ENCODE measurements at places on chromosomes 2 and 18.

- no peak for DNase-seq
Observed at GRCh38 chr2:68762665-68763064, 28.1 kb downstream of the ARHGAP25 start.

GRCh38 chr2:221485503-221485870 is 86.6 kb downstream of the EPHA4 start:
- DNase-seq, result no peak

GRCh38 chr2:202588647-202589581 is 45.9 kb upstream of the FAM117B start:
- peak; percentile 45 for DNase-seq

DNA sequence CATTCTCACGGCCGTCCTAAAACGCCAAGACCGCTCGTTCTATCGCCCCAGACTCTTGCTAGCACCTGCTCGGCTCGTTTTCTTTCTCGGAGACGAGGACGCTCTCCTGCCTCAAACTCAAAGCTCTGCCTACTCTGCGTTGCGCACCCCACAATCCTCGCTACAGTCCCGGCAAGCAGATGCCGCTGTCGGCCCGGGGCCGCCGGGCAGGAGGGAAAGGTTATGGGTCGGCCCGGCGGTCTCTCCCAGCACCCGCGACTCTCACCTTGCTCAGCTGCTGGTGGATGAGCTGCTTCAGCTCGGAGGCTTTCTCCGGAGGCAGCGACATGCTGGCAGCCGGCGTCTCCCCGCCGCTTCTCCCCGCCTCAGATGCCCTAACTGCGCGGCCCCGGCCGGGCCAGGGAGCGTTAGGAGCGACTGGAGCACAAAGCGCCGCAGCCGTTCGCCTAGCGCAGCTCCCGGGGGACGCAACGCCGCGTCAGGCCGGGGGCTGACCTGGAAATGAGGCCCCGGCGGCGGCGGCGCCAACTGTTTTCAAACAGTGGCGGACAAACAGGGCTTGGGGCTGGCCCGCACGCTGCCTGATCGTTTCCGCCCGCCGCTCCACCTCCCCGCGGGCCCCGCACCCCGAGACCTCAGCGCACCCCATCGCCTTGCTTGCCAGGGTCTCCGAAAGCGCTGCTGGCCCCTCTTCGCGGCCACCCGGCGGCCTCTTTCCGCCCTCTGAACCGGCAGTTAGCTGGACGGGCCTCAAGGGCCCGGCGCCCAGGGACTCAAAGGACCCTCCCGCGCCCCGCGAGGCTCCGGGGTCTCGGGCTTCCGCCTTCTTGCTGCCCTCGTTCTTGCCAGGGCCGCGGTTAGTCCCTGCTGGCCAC is at the start of the genes CEP76 and PSMG2:
CEP76 (minus strand) TSS at position 503 of the 875 bp plus-strand sequence; CDS start at position 328, 175 bp downstream.
PSMG2 (plus strand) TSS at position 822 of the 875 bp plus-strand sequence. CDS start 66 bp downstream, outside the sequence.
- peak; percentile 80 for DNase-seq

GRCh38 chr18:57497372-57498294 is 62.5 kb downstream of the ONECUT2 start:
- DNase-seq, result no peak

- no peak for DNase-seq
Observed at GRCh38 chr2:135186054-135186453, 134.0 kb downstream of the RAB3GAP1 start.

DNA sequence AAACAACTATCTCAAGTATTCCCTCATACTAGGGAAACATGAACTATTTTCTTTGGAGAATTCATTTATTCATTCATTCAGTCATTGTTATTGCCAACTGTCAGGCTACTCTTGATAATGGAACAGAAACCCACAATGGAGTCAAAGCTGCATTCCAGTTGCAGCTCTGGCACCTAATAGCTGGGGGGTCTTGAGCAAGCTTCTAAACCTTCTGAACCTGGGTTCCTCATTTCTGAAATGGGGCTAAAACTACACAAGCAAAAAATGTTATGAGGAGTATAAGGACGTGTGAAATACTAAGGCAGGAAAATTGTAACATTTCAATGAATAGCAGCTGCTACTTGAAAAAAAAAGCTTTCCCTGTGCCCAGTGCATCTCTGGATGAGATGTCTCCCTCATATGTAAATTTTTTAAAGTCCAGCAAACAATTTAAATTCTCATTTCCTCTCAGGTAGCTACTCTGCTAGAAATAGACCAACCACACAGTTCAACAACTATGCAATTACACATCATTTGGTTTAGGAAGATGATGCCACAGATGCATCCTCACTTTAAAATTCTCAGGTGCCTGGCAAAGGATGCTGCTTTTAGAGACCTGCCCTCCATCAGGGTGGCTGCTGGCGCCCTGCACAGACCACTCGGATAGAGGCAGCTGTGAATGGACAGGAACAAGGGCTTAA is 38.5 kb downstream of the SPRED2 start:
- DNase-seq, result no peak

DNA sequence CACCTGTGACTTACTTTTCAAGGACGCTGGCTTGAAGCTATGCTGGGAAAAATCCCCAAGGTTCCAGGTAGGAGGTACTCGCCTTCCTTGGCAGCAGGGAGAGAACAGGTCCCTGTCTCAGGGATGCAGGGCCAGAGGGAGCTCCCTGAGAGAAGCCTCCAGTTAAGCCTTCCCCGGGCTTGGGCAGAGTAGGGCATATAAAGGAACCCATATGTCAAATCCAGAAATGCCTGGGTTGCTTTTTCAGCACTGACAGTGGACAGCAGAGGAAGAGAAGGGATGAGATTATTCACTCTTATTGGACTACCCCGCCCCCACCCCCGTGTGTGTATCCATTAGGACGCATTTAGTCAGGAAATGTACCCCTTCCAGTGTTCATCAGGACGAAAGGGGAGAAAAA is 89.3 kb upstream of the TEX51 start:
- no peak for DNase-seq

GRCh38 chr2:222797871-222798270 is 63.0 kb upstream of the ACSL3 start:
- no peak for DNase-seq
